RCC 7860 (cell line): ENCODE measurements at places on chromosomes 12 and 14.
A peak's percentile ranks its signal among the peaks of the same experiment; 100 is the strongest.

GRCh38 chr14:51652168-51653078, 713 bp downstream of the FRMD6 start:
- DNase-seq: no peak

DNA sequence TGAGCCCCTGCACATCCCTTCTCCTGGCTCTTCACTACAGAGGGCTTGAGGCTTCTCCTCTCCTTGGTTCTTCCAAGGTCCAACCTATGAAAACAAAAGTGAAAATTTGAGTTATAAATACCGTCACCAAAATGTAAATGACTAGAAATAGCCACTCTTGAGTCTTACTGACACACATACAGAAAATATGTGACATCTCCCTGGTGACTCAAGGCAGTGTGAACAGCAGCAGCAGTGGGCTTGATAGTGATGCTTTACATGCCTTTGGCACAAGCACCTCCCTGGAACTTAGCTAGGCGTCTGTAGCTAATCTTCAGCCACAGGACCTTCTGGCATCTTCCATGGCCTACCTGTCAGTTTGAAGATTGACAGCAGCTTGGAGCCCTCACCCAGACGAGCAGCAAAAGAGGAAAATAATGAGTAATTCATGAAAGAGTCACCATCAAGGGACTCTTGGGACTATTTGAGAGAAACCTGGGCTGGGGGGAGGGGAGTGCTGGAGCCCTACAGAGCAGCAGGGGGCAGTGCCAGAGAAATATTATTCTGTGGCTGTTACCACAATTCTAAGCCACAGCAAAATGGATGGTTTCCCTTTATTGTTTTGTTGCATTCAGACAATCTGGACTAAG, 158.0 kb downstream of the KCNK10 start:
- no peak for DNase-seq

- no peak for DNase-seq
Observed at GRCh38 chr12:75831402-75831801, 200.2 kb downstream of the PHLDA1 start.

GRCh38 chr12:40382217-40382616, 157.4 kb downstream of the LRRK2 start:
- no peak for DNase-seq

DNA sequence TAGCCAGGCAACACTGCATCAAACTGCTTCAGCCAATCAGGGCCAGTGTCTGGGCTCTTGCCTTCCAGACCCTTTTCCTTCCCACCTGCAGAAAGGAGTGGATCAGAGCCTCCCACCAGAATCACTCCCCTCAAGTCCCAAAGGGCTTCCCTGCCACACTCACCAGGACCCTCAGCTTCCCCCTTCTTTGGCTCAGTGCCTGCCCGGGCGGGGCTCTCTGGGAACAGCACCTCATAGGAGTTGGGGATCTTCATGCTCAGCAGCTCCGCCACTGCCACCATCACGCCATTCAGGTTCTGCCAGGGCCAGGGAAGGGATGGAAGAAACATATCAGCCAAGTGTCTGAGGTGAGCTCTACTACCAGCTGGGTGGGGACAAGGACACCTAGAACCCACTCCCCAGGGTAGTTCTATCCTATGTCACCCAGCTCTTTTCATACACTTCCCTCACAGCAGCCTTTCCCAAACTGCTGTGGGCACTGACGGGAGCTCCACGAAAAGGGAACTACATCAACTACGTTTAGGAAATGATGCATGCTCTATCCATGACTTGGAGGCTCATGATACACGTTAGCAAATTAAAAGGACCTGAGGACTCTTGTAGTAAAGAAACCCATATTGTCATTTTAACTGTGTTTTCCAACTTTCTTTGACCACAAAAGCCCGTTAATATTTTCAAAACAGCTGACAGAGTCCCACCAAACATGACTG, 9.4 kb upstream of the PRKAG1 start:
- DNase-seq: no peak

GRCh38 chr14:50007123-50007903, 109.1 kb downstream of the VCPKMT start:
- DNase-seq: no peak

- DNase-seq: no peak
Observed at GRCh38 chr12:79156846-79157463, 292.4 kb downstream of the SYT1 start.

- DNase-seq: no peak
Observed at GRCh38 chr12:57618966-57619433, 7.8 kb downstream of the ARHGEF25 start.

DNA sequence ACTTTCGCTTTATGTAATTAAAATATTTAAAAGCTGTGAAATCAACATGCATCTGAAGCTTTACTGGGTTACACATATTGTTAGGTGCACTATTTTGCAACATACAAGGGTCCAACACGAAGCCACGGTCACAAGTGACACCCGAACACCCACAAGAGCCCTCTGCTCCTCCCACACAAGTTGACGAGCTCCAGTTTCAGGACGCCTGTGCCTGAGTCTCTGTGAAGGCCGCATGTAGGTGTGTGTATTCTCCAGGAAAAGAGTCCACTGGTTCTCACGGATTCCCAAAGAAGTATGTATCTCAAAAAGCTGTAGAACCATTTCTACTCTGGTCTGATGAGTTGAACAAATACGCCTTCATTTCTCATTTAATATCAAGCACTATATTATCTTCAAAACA, 12.0 kb downstream of the SLC15A4 start:
- no peak for DNase-seq

DNA sequence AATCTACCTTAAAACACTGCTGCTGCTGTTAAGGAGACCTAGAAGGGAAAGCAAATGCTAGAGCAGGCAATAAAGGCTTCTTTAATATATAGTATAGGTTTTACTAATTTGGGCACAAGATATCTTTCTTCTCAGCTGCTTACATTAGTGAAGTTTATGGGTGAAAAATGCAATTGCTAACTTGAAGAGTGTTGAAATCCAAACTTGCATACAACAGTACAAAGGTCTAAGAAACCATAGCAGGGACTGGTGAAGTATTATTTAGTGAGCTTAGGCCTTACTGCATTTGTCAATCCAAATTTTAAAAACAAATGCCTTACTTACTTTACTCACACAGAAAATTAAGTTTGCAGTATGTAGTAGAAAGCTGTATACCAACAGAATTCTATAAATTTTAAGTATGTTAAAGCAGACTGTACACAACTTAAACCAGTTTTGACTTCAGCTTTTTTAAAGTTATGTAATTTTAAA, 1.4 kb upstream of the AP4S1 start:
- DNase-seq: no peak

GRCh38 chr14:99380402-99380801, 100.3 kb downstream of the SETD3 start:
- DNase-seq: no peak

DNA sequence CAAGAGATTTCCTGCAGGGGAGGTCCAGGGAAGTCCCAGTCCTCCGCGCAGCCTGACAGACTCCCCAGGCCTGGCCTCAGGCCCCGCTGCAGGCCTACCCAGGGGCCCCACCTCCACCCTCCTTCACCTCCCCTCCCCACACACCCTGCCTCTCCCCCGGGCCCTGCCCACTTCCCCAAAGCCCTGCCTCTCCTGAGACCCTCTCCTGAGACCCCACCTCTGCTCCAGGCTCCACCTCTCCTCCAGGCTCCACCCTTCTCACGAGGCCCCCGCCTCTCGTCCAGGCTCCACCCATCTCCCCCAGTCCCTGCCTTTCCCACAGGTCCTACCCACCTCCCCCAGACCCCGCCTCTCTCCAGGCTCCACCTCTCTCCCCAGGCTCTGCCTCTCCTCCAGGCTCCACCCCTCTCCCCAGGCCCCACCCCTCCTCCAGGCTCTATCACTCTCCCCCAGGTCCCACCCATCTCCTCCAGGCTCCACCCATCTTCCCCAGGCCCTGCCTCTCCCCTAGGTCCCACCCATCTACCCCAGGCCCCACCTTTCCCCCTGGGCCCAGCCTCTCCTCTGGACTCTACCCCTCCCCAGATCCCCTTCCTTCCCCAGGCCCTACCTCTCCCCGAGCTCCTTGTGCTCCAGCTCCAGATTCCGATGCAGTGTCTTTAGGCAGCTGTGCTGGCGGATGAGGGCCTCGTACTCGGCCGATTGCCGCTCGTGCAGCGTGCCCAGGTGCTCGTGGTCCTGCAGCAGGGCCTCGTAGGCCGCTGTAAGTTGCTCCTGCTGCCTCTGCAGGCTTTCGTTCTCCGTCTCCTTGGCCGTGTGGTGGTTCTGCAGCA, 58.8 kb upstream of the GPR68 start:
- no peak for DNase-seq

- no peak for DNase-seq
Observed at GRCh38 chr14:100386121-100386520, 63.0 kb downstream of the SLC25A47 start.

- no peak for DNase-seq
Observed at GRCh38 chr12:25089738-25090137, 105.2 kb downstream of the DNAI7 start.

DNA sequence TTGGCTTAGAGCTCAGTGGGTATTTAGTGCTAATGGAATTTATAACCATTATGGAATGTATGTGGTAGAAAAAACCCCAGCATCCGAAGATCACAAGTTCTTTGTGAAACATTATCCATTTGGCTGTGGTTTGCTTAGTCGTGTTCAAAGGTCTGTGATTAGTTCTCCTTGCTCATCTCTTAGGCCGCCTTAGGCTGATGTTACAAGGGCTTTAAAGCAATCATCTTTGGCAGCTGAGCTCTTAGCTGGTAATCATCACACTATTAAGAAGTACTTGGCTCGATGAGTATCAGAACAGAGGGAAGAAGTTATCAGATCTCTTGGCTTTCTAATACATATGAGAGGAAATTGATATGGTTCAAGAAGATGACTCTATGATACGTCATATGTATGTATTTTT, 124.1 kb upstream of the E2F7 start:
- DNase-seq: peak; percentile 79

DNA sequence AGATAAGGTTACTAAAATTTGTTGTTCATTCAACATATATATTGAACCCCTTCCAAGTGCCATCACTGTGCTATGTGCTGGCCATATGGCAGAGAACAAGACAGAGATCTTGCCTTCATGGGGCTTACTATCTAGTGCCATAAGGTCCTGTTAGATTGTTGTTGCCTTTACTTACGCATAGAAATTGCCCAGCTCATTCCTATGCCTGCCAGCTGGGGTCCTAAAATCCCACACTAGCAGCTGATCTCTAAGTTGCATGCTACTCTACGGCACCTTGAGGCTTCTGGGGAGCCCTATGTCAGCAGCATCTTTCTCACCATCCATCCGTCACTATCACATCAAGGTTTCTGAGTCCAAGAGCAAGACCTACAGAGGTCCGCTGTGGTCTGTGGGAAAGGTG, 1.4 kb upstream of the KCNK10 start:
- no peak for DNase-seq

GRCh38 chr14:70708717-70709570, 67.2 kb downstream of the TTC9 start:
- DNase-seq: no peak

DNA sequence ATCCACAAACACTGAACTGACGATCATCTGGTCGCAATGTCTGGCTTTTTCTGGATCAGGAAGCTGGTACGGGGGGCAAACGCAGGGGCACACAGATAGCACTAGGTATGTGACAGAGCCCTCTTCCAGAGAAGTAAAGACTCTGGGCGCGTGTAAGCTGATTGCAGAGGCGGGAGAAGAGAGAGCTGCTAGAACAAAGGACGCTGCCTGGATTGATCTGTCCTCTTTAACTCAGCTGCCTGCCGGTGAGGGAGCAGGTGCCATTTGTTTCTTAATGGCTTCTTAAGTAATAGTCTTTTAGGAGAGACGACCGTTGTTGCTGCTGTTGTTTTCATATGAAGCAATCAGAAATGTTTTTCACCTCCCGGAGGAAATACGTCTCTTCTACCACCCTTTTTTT, 77.3 kb downstream of the GLT1D1 start:
- no peak for DNase-seq

GRCh38 chr14:69003626-69004025, 24.5 kb upstream of the ACTN1 start:
- DNase-seq: no peak

DNA sequence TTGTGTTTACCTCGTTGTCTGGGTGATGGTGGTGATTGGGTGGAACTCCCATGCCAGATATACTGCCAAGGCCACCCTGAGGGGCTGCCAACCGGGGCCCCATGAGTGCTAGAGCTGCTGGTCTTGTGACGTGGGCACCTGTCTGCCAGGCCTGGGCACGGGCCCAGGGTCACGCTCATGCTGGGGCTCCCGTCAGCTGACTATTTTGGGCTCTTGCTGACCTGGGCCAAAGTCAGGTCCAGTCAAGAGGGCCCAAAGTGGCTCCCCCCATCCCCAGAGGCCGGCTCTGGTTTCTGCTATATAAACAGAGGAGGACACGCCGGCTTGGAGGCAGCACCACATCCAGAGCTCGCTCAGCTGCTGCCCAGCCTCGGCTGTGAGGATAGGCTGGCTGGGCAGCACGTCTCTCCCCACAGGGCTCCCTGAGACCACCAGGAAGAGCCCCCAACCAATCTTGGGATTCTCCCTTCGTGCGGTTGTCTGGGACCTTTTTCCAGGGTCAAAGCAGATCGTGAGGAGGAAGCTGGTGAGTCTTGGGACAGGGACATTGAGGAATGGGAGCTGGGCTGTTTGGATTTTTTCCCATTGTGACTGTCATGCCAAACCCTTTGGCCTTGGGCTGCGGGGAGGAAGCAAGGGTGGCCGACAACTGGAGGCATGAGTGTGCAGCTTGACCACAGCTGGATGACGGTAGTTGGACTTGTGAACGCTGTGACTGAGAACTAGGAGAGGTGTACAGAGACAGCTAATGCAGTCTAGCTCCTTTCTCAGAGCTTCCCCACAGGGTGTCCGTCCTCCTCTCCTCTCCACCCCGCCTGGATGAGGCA, 7.6 kb upstream of the NR4A1 start:
- DNase-seq: no peak

- no peak for DNase-seq
Observed at GRCh38 chr14:59394268-59394667, 70.9 kb downstream of the GPR135 start.

GRCh38 chr12:94736004-94736403, 85.6 kb upstream of the TMCC3 start:
- no peak for DNase-seq

- DNase-seq: no peak
Observed at GRCh38 chr12:128387811-128388422, 120.9 kb downstream of the TMEM132C start.
